ENCODE measurements at places on chromosomes 5 and 9.

GRCh38 chr5:13027874-13028273 is 916.6 kb downstream of the DNAH5 start:
- no peaks in the 10 kb centered on the region for H3K36me3 ChIP-seq
- no peak overlapping the region for H3K4me3 ChIP-seq
- no peak for DNase-seq
- H3K27ac ChIP-seq: no peak overlapping the region

DNA sequence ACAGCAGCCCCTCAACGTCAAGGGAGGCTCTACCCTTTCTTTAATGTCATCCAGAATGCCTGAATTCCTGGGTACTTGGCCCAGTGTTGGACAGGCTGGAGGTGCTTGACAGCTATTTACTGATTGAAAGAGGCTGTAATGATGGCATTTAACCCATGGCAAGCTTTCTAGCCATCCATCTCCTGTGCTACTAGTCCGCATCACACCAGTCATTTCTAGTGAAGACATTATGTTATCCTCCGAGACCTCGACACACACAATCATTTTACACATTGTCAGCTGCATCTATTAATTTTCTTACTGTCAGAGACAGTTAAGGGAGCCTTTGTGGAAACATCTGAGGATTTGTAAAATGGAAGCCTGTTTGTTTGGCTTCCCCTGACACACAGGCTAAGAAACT is 149.3 kb upstream of the FSTL4 start:
- no peak overlapping the region for H3K27ac ChIP-seq
- H3K4me3 ChIP-seq: no peak overlapping the region

DNA sequence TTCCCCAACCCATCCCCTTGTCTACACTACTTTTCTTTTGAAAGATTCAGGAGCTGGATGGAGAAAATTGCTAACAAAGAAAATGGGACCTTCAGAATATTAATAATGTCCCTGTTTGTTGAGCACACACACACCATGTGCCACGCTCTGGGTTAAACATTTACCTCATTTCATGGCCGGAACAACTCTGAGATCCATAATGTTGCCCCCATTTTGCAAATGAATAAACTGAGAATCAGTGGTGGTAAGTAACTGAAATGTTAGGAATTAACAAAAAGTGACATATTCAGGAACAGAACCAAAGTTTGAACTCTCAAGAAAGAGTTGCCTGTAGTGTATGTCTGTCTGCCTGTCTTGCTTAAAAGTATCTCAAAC is 51.4 kb upstream of the SMAD5 start:
- H3K36me3 ChIP-seq: no peaks in the 10 kb centered on the region
- H3K27ac ChIP-seq: no peak overlapping the region
- no peaks in the 10 kb centered on the region for H3K27me3 ChIP-seq
- no peaks in the 10 kb centered on the region for H3K4me1 ChIP-seq
- no peak for DNase-seq

- H3K4me1 ChIP-seq: no peaks in the 10 kb centered on the region
- H3K4me3 ChIP-seq: no peak overlapping the region
- no peak for DNase-seq
- no peak overlapping the region for H3K27ac ChIP-seq
- H3K36me3 ChIP-seq: no peaks in the 10 kb centered on the region
Measured at GRCh38 chr5:77430726-77431125, 61.4 kb downstream of the WDR41 start.

- no peaks in the 10 kb centered on the region for H3K27me3 ChIP-seq
- H3K27ac ChIP-seq: no peak overlapping the region
- H3K4me1 ChIP-seq: no peaks in the 10 kb centered on the region
- no peaks in the 10 kb centered on the region for H3K36me3 ChIP-seq
- no peak overlapping the region for H3K4me3 ChIP-seq
Measured at GRCh38 chr5:2887481-2888348, 136.2 kb upstream of the IRX2 start.

DNA sequence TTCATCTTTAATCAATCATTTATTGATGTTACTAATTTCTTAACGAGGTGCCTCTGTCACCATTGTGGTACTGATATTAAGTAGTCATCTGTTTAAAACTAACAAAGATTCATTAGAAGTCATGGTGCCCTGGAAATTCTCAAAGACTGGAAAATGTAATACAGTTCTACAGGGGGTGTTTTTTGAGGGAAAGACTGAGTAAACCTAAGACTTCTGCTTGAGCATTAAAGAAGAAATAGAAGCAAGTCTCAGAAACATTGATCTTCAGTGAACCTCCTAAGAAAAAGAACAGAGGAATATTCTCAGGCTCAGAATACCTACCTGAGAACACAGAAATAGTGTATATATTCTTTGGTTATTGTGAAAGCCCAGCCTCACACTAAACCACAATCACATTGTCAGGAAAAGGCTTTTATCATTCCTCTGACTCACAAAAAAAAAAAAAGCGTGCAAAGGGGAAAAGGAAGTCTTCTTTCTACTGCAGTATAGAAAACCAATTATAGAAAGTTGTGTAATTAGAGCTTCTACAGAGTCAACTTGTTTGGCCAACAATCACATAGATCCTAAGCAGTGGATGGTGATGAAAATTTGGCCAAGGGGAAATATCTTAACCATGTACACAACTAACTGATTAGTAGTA is 60.8 kb downstream of the HINT1 start:
- no peaks in the 10 kb centered on the region for H3K27me3 ChIP-seq
- H3K4me3 ChIP-seq: no peak overlapping the region
- DNase-seq: no peak
- H3K27ac ChIP-seq: no peak overlapping the region

DNA sequence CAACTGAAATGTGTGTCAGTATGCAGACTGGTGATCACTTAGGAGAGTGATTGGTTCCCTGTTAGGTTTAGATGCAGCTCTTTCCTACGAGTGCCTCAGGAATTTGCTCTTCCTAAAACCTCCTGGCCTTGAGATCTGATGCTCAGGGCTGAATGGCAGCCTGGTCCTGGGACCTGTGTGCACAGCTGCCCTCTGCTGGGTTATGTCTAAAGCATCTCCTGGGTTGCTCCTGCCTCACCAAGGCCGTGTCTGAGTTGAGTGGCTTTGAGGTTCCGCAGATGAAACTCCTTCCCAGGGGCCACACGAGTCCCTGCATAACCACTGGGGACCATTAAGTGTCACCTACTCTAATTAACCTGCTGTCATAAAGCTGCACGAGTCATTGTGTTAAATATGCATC is 59.5 kb downstream of the MVB12B start:
- H3K27ac ChIP-seq: no peak overlapping the region
- DNase-seq: no peak
- no peaks in the 10 kb centered on the region for H3K36me3 ChIP-seq
- no peaks in the 10 kb centered on the region for H3K27me3 ChIP-seq
- H3K4me3 ChIP-seq: no peak overlapping the region
- H3K4me1 ChIP-seq: no peaks in the 10 kb centered on the region

GRCh38 chr9:79189511-79189924 is 382.2 kb upstream of the TLE4 start:
- H3K4me3 ChIP-seq: no peak overlapping the region
- no peak for DNase-seq
- H3K27ac ChIP-seq: no peak overlapping the region
- no peaks in the 10 kb centered on the region for H3K4me1 ChIP-seq
- H3K36me3 ChIP-seq: no peaks in the 10 kb centered on the region
- no peaks in the 10 kb centered on the region for H3K27me3 ChIP-seq

GRCh38 chr9:137445275-137445807 is 4.2 kb upstream of the ENTPD8 start:
- no peaks in the 10 kb centered on the region for H3K36me3 ChIP-seq
- no peak overlapping the region for H3K27ac ChIP-seq
- H3K4me1 ChIP-seq: no peaks in the 10 kb centered on the region
- H3K27me3 ChIP-seq: no peaks in the 10 kb centered on the region
- peak; percentile 83 for DNase-seq
- H3K4me3 ChIP-seq: no peak overlapping the region

DNA sequence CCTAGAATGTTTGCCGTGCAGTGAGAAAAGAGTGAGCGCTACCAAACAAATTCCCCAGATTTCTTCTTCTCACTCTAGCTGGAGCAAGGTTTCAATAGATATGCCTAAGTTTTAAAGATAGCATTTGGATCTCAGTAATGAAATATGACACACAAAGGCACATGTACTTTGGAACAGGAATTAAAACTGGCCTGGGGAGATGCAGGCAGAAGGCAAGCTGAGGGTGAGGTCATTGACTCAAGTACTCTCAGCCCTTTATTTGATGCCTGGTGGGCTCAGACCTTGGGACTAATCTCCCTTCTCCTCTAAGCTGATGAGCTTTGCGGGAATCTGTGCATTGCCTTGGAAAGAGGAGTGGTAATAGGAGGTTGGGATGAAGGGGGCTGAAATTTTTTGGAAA is 323.3 kb upstream of the SLC30A5 start:
- H3K4me1 ChIP-seq: no peaks in the 10 kb centered on the region
- H3K27ac ChIP-seq: no peak overlapping the region
- no peak overlapping the region for H3K4me3 ChIP-seq
- H3K27me3 ChIP-seq: no peaks in the 10 kb centered on the region
- no peak for DNase-seq
- H3K36me3 ChIP-seq: no peaks in the 10 kb centered on the region

GRCh38 chr5:68409259-68409658 is 193.7 kb downstream of the PIK3R1 start:
- H3K27ac ChIP-seq: no peak overlapping the region
- H3K4me1 ChIP-seq: peaks cover 1% of the 10 kb centered on the region
- no peak for DNase-seq
- H3K27me3 ChIP-seq: no peaks in the 10 kb centered on the region
- no peak overlapping the region for H3K4me3 ChIP-seq

- H3K27me3 ChIP-seq: no peaks in the 10 kb centered on the region
- no peaks in the 10 kb centered on the region for H3K36me3 ChIP-seq
- H3K4me1 ChIP-seq: no peaks in the 10 kb centered on the region
- no peak overlapping the region for H3K4me3 ChIP-seq
- H3K27ac ChIP-seq: no peak overlapping the region
- DNase-seq: no peak
Measured at GRCh38 chr5:126927429-126927828, 102.9 kb downstream of the MARCHF3 start.

GRCh38 chr5:56685503-56686217 is 129.7 kb upstream of the MAP3K1 start:
- no peak overlapping the region for H3K27ac ChIP-seq
- no peak for DNase-seq
- no peaks in the 10 kb centered on the region for H3K27me3 ChIP-seq
- H3K36me3 ChIP-seq: no peaks in the 10 kb centered on the region
- no peak overlapping the region for H3K4me3 ChIP-seq

- H3K4me3 ChIP-seq: no peak overlapping the region
- H3K27me3 ChIP-seq: no peaks in the 10 kb centered on the region
- H3K4me1 ChIP-seq: peaks cover 74% of the 10 kb centered on the region
Measured at GRCh38 chr9:127968700-127969383, 11.9 kb downstream of the EEIG1 start.

DNA sequence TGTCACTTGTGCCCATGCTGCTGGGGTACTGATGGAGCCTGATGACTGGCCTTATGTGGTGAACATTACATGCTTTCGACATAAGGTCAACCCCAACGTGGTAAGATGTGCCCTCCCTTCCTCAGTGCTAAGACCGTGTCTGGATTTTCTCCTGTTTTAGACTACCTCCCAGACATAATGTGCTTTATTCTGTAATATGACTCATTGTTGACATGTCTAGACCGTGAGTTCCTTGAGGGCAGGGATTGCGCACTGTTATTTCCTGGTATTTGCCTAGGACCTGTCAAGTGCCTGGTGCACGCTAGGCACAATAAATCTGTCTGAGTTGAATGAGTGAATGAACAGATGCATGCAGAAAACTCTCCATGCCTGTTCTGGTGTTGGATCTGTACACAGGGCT is 346.0 kb downstream of the KDM4C start:
- no peak for DNase-seq
- H3K36me3 ChIP-seq: no peaks in the 10 kb centered on the region
- no peak overlapping the region for H3K4me3 ChIP-seq
- H3K27me3 ChIP-seq: no peaks in the 10 kb centered on the region

GRCh38 chr5:143208781-143209510 is 194.5 kb downstream of the NR3C1 start:
- H3K27ac ChIP-seq: no peak overlapping the region
- no peaks in the 10 kb centered on the region for H3K27me3 ChIP-seq
- no peak for DNase-seq
- H3K4me1 ChIP-seq: no peaks in the 10 kb centered on the region
- H3K36me3 ChIP-seq: no peaks in the 10 kb centered on the region

GRCh38 chr9:136511670-136512592 is 29.1 kb upstream of the SEC16A start:
- no peaks in the 10 kb centered on the region for H3K4me1 ChIP-seq
- H3K36me3 ChIP-seq: no peaks in the 10 kb centered on the region
- DNase-seq: peak; percentile 58
- H3K27ac ChIP-seq: no peak overlapping the region
- H3K27me3 ChIP-seq: no peaks in the 10 kb centered on the region

DNA sequence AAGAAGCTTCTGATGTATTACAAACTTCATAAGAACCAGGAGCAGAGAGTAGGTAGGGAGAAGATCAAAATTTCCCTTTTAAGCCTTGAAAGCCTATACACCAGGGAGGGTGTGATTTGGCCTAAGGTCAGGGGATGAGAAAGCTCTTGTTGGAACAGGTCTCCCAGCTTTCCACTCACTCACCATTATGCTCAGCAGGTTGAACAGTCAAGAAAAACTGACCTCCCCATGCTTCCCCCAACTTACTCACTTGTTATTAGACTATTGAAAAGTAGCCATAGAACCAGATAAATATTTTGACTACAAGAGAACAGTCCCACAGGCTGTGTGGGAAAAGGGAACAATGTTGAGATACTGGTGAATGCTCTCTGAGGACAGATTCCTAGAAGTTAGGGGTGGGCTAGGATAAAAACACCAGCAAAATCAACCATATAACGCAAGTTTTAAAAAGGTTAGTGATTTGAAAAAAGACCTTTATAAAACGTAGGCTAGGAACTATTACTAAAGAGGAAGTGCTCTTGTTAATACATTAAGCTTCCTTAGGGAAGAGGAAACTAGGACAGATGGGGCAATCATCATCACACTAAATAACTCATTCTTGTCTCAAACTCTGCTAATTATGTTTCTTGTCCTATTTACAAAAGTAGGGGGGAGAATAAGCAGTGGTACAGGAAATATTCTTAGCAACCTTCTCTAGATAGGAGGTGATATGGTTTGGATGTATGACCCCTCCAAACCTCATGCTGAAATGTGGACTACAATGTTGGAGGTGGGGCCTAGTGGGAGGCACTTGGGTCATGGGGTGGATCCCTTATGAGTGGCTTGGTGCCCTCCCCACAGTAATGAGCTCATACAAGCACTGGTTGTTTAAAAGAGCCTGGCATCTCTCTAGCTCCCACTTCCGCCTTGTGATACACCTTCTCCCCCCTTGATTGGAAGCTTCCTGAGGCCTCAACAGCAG is 31.0 kb downstream of the PCDHGC5 start:
- no peak overlapping the region for H3K4me3 ChIP-seq
- no peak for DNase-seq
- H3K4me1 ChIP-seq: peaks cover 2% of the 10 kb centered on the region
- H3K36me3 ChIP-seq: no peaks in the 10 kb centered on the region
- H3K27me3 ChIP-seq: no peaks in the 10 kb centered on the region

DNA sequence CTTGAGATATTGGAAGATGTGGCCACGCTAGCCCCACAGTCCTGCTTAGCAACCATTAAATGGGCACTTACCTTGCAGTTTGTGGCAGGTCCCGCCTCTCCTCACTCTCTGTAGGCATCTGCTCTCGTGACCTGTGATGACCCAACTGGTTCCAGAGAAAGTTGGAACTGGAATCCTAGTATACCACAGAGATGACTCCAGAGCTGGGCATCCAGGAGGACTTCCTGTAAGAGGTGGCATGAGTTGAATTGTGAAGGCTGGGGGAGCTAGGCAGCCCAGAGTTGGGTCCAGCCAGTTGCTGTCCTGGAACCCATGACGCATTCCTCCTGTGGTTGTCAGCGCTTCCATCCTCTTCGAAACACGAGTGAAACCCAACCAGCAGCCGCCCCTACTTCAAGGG is 1.6 kb upstream of the ADAMTS2 start:
- no peak overlapping the region for H3K4me3 ChIP-seq
- no peaks in the 10 kb centered on the region for H3K36me3 ChIP-seq
- no peaks in the 10 kb centered on the region for H3K27me3 ChIP-seq
- no peak overlapping the region for H3K27ac ChIP-seq
- peaks cover 11% of the 10 kb centered on the region for H3K4me1 ChIP-seq
